ENCODE measurements at places on chromosomes 5 and 9.

DNA sequence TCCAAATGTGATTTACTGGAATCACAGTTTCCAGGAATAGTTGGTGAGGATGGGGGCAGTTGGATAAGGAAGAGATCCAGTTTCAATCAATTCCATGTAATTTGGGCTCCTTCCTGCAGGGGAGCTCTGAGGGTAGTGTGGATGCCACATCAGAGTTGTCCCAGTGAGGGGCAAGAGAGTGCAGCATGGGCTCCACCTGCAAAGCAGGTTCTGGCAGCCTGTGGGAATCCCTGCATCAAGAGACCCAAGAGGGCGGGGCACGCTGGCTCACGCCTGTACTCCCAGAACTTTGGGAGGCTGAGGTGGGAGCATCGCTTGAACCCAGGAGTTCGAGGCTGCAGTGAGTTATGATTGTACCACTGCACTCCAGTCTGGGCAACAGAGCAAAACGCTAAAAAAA lies 188.5 kb downstream of the CACNA1B start:
- no peak for DNase-seq

DNA sequence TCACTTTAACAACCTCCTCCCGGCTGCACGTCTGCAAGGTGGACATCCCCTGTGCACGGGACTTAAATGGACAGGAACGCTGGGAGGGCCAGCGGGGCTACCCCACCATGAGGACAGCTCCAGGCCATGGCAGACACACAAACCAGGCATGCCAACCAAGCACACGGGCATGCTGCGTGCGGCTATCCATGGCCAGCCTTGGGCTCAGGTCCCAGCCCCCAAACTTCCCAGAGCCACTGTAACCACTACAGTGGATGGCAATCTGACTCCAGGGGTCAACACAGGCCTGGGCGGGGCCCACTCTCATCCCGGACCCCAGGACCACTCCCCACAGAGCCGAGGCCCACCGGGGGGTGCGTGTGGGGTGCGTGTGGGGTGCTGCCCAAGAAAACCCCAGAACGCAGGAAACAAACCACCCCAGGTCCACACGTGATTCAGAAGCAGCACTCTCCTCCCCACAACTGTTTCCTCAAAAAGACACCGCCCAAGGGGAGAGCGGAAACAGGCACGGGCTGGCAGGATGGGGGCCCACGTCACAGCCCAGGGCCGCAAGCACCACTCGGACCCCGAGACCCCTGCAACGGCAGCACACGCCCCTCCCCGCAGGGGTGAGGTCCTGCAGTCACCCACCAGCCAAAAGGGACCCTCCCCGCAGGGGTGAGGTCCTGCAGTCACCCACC lies 7.4 kb downstream of the SLC12A7 start:
- no peak for DNase-seq

- DNase-seq: no peak
These were observed 27.6 kb downstream of the TRPC7 start for GRCh38 chr5:136337788-136338187.

GRCh38 chr5:65718576-65719310 lies 3.2 kb downstream of the SGTB start:
- no peak for DNase-seq

GRCh38 chr9:128393970-128394369 lies 22.8 kb downstream of the URM1 start:
- DNase-seq: no peak

DNA sequence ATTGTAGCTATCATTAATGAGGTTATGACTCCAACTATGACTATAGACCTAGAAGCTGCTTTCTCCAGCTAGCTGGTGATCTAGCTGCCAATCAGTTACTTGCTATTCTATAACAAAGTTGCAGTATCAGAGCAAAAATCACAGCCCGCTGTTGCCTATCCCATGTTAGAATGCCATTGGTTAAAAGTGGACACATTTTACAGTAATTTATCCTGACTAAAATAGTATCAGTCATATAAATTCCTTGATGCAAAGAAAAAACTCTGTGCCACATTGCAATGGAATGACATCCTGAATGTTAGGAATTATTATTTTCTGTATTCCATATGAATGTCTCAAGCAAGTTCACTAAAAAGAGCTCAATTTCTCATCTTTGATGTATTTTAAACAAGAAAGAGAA lies 626.5 kb downstream of the PDE4D start:
- DNase-seq: no peak

Data from esophagus muscularis mucosa (tissue), 4 donors.